ENCODE measurements at places on chromosomes 3 and 15.

DNA sequence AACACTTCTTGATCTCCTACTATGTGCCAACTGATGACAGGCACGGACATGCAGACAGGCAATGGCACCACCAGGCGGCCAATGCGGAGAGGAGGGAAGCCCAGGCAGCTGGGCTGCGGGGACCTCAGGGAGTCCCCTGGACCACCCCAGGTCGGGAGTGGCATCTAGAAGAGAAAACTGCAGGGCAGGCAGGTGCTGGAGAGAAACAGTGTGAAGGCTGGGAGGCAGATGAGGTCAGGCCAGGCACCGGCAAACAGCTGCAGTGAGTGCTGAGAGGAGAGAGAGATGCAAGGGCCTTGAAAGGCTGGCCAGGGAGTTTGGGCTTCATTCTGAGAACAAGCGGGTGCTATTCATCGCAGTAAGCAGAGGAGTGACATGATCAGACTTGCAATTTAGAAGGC, 29.1 kb downstream of the SLC6A1 start:
- no peak for DNase-seq

- peak; percentile 54 for DNase-seq
Observed at GRCh38 chr3:182793663-182794454, 555 bp downstream of the ATP11B start.

DNA sequence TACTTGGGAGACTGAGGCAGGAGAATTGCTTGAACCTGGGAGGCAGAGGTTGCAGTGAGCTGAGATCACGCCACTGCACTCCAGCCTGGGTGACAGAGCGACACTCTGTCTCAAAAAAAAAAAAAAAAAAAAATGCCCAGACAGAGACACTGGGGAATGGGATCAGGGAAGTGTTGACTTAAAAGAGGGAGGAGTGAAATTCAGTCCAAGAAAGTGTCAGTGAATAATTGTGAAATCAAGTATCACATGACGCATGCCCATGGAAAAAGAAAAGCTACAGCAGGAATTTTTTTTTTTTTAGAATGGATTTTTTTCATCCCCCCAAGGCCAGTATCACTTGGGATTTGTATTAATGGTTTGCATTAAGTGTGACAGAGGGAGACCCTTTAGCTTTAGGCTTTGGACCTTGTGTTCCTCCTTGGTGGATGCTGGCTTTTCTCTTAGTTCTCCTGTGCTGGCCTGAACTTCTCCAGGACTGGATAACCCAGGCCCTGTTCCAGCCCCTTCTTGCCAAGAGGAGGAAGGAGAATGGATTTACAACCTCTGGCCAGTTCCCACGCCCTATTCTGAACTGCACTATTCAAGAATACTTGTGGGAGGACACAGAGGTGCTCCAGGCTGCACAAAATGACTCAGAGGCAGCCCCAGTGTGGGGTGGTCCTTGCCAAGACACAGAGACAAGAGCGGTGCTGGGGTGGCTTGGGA, 36.7 kb upstream of the ZNF774 start:
- no peak for DNase-seq

GRCh38 chr3:107740992-107741896, 218.5 kb downstream of the BBX start:
- no peak for DNase-seq

DNA sequence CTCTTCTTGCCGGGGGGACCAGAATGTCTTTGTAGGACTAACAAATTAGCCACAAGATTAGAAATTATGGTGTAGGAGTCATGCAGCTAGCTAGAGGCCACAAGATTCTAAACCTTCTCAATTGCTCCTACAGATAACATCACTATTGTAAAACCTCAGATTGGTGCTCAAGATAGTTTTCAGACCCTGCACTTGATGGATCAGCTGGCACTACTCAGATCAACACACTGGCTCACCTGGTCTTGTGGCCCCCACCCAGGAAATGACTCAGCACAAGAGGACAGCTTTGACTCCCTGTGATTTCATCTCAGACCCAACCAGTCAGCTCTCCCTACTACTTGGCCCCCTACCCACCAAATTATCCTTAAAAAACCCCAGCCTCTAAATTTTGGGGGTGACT, 124.1 kb upstream of the RASGRP1 start:
- DNase-seq: no peak

- DNase-seq: no peak
Observed at GRCh38 chr3:59381282-59381681, 331.5 kb upstream of the CFAP20DC start.

DNA sequence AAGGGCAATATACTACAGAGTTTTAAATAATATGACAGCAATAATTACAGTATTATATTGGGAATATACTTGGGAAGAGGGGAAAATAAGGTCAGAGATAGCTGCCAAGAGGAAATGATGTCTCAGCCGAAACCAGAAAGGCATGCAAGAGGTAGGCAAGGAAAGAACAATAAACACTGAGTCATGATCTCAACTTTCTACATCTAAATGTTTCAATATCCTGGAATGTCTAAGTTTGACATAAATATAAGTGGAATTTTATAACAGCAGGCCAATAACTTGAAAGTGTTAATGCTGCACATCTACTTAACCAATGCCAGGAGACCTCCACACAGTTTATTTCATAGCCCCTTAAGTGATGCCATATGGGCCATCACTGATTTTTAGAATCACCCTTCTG, 99.8 kb upstream of the CPNE4 start:
- no peak for DNase-seq

DNA sequence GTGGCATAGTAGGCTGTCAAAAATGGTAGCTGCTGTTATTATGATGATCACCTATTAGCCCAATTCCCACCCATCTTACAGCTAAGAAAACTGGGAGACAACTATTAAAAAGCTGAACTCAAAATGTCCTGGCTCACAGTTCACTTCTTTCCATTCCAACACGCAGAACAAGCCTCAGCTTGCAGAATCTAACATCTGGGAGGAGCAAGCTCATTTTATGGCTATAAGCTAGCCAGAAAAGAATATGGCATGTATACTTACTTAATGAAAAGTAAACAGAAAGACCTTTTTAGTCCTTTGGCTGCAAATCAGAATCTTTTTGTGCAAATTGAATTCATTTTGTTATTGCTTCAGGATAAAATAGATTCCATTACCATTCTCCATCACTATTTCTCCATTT, 34.8 kb upstream of the CFAP20DC start:
- no peak for DNase-seq

- no peak for DNase-seq
Observed at GRCh38 chr15:71049706-71050422, 65.4 kb upstream of the THSD4 start.

DNA sequence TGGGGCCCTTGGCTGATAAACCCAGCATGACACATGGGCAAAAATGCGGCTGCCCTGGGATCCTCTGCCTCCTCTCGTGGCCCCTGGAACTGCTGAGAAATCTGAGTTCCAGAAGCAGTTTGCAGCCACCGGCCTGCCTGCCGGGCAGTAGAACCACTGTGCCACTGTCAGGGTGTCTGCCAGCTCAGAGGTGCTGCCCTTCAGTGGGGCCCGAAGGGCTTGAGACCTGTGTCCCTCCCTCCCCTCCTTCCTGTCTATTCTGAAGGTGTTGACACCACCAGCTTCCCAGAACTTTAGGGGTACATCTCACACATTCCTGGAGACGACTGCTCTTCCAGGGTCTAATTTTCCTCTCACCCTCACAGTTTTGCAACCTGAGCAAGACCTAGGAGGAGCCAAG, 88.2 kb upstream of the POMGNT2 start:
- DNase-seq: no peak

- DNase-seq: no peak
Observed at GRCh38 chr15:79075256-79075655, 15.3 kb downstream of the RASGRF1 start.

- no peak for DNase-seq
Observed at GRCh38 chr3:123299581-123299980, 97.8 kb downstream of the SEC22A start.

- no peak for DNase-seq
Observed at GRCh38 chr15:78795043-78795442, 16.2 kb downstream of the ADAMTS7 start.

DNA sequence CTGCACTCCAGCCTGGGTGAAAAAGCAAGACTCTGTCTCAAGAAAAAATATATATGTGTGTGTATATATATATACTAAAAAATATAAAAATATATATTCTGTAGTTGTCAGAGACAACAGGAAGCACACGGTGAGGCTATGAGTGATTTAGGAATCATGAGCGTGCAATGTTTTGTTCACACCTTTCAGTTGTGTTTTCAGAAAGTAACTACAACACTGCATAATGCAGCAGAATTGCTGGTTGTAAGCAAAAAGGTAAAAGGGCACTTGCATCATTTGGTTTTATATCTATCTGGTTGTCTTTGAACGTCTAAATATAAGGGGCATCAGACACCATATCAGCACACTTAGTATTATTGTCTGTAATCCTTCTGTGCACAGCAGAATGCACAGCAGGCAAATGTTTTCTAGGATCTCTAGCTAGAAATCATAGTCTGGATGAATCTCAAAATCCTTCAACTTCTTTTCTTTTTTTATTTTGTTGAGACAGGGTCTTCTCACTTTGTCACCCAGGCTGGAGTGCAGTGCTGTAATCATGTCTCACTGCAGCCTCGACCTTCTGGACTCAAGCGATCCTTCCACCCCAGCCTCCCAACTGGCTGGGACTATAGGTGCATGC, 44.8 kb downstream of the CCR3 start:
- no peak for DNase-seq

DNA sequence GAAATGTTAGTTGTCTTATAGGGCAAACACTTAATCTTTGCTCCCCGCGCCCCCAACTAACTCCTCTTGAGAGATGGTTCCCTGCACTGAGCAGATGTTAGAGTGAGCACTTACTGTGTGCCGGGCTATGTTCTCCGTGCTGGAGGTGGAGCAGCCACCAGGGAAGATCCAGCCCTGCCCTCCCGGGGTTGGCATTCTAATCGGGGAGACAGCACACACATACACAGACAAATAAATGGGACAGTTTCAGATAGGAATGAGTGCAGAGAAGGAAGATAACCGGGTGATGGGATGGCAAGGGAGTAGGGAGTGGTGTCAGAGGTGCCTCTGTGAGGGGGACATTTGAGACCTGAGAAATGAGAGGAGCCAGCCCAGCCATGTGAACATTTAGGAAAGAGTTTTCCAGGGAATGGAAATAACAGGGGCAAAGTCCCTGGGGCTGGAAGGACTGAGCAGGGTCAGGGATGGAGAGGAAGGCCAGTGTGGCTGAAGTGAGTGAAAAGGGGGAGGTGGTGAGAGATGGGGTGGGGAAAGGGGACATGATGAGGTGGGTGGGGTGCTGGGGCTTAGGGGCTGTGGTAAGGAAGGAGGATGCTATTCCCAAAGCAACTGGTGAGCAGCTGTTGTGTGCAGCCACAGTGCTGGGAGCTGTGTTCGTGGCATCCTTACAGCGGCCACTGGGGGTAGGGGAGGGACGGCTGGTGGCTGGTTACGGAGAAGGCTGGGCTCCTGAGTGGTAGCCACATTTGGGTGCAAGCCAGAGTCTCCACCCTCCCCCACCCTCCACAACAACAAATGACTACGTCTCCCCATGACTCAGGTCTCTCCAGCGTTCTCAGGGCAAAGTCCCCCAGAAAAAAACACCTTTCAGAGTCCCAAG, 15.4 kb upstream of the FGD5 start:
- DNase-seq: no peak

GRCh38 chr3:105791131-105791530, 77.7 kb downstream of the CBLB start:
- no peak for DNase-seq

GRCh38 chr3:57544181-57545125, at the start of gene DNAH12:
DNAH12 (minus strand) TSS chr3:57544344; CDS start chr3:57542870, 1,474 bp downstream.
- peak; percentile 47 for DNase-seq

GRCh38 chr15:38128341-38128781, 124.3 kb upstream of the SPRED1 start:
- DNase-seq: no peak

DNA sequence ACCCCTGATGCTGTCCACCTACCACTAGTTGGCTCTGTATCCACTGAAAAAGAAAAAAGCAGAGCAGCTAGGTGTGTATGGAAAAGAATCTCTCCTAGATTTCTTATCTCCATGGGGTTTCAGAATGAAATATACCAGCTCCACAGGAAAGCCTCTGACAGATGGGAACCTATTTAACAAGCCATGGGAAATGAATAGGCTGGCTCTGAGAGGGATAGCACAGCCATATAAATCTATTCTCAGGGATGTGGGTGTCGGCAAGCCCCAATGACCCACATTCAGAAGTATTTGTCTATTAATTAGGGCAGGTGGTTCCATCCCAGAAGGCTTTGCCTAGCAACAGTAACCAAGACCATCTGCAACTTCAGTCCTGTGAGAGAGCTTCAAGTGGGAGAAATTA, 694.1 kb downstream of the AGBL1 start:
- DNase-seq: no peak

DNA sequence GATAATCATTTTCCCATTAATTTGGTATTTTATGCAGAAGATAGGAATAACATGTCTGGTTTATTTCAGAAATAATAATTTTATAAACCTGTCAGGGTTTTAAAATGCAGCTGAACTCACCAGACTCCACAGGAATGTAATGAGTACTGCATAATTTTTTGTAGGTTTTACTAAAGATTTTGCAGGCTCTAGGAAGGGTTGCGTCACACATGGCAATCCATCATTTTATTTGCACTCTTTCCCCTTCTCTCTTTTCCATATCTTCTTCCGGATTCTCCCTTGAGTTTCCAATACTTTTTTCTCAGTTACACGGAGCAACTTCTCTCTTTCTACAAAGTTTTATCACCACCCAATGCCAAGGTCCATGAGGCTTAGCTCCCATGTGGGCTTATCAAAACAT, 234.7 kb downstream of the NFKBIZ start:
- DNase-seq: no peak

GRCh38 chr3:11603628-11604027, 40.1 kb downstream of the VGLL4 start:
- DNase-seq: no peak

- DNase-seq: no peak
Observed at GRCh38 chr15:41115652-41116115, 396 bp downstream of the INO80 start.

GRCh38 chr3:125236331-125236903, 23.9 kb upstream of the SLC12A8 start:
- no peak for DNase-seq

- no peak for DNase-seq
Observed at GRCh38 chr3:81485444-81485865, 276.0 kb downstream of the GBE1 start.

- DNase-seq: no peak
Observed at GRCh38 chr15:46344915-46345314, 710.1 kb downstream of the SQOR start.

- DNase-seq: no peak
Observed at GRCh38 chr3:172929451-172929850, 178.9 kb downstream of the ECT2 start.

GRCh38 chr3:51245867-51246266, 139.2 kb upstream of the MANF start:
- DNase-seq: no peak

Measured in germinal center (tissue), 1 donor.